ENCODE measurements at places on chromosomes 7 and 10. TPM values are rescaled to one million over a fixed set of nuclear protein-coding genes. Genes with fewer than 3 reads are reported as not detected.

CPA2 gene
- 2.2 TPM for total RNA-seq

TAS2R41 gene
- not detected for total RNA-seq

PRLHR gene
- total RNA-seq = not detected

SPDYE2 gene
- total RNA-seq = not detected

MOGAT3 gene
- not detected for total RNA-seq

EVX1 gene
- 0.13 TPM for total RNA-seq

ARL5B gene
- 16.8 TPM for total RNA-seq

WEE2 gene
- not detected for total RNA-seq

KLF14 gene
- total RNA-seq = 2.9 TPM

DNAJC12 gene
- total RNA-seq = 1.0 TPM

DRGX gene
- total RNA-seq = not detected

SDK1 gene
- total RNA-seq = 7.5 TPM

C10orf95 gene
- 0.22 TPM for total RNA-seq

FLNC gene
- total RNA-seq = 16.2 TPM

CALY gene
- not detected for total RNA-seq

KCNMA1 gene
- 20.6 TPM for total RNA-seq

NPY4R gene
- not detected for total RNA-seq

PLOD3 gene
- 74.3 TPM for total RNA-seq

TMEM236 gene
- total RNA-seq = 3.0 TPM

AZGP1 gene
- 76.2 TPM for total RNA-seq

PRPS1L1 gene
- not detected for total RNA-seq

AKR1B15 gene
- total RNA-seq = 2.3 TPM

ITPRID1 gene
- not detected for total RNA-seq

VWDE gene
- not detected for total RNA-seq

AEBP1 gene
- 267 TPM for total RNA-seq

LRRD1 gene
- not detected for total RNA-seq

TMED4 gene
- total RNA-seq = 56.3 TPM

DENND11 gene
- 18.2 TPM for total RNA-seq

ZNF425 gene
- total RNA-seq = 0.64 TPM

KEL gene
- total RNA-seq = not detected

BAIAP2L1 gene
- total RNA-seq = 4.6 TPM

TMEM273 gene
- 17.9 TPM for total RNA-seq

VGF gene
- total RNA-seq = 0.22 TPM

KIN gene
- total RNA-seq = 10.6 TPM

C10orf53 gene
- not detected for total RNA-seq

CYP3A4 gene
- 0.26 TPM for total RNA-seq

CALN1 gene
- not detected for total RNA-seq

RSPH10B gene
- total RNA-seq = not detected

OPN1SW gene
- not detected for total RNA-seq

CFAP70 gene
- 2.5 TPM for total RNA-seq

HMX3 gene
- not detected for total RNA-seq

HPS1 gene
- 56.2 TPM for total RNA-seq

CALHM3 gene
- not detected for total RNA-seq

SPDYE9 gene
- not detected for total RNA-seq

AKR1C8 gene
- 1.3 TPM for total RNA-seq

ABCA13 gene
- 0.67 TPM for total RNA-seq

COL26A1 gene
- total RNA-seq = not detected

TUBB8 gene
- total RNA-seq = not detected

Data from mesenteric fat pad (tissue), 1 donor.